Cortex of kidney (tissue), 1 donor: ENCODE measurements at places on chromosomes 3 and 15.

- no peak for DNase-seq
Observed at GRCh38 chr3:42905740-42906069, 237 bp upstream of the ZNF662 start.

DNA sequence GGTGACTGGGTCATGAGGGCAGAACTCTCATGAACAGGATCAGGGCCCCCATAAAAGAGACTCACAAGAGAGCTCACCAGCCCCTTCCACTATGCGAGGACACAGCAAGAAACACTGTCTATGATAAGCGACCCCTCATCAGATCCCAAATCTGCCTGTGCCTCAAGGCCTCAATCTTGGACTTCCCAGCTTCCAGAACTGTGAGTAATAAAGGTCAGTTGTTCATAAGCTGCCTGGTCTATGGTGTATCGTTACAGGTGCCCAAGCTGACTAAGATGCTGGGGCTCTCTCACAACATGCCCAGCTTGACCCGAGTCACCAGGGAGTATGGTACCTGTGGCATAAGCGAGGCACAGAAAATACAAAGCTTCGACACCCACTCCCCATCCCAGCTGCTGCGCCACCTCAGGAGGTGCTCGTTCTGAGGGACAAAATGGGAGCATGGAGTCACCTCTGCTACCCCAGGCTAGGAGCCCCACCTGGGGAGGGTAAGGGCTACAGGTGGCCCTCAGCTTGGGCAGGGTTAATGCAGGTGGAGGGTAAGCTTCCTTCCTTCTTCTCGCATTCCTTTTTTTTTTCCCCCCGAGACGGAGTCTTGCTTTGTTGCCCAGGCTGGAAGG is 234.1 kb downstream of the ADAMTS17 start:
- DNase-seq, result no peak

GRCh38 chr3:144055604-144056003 is 84.0 kb downstream of the DIPK2A start:
- no peak for DNase-seq

GRCh38 chr3:108755686-108756085 is 1.5 kb downstream of the RETNLB start:
- no peak for DNase-seq

- no peak for DNase-seq
Observed at GRCh38 chr15:39269821-39270220, 311.1 kb upstream of the THBS1 start.

GRCh38 chr3:72520690-72521308 is 327.4 kb downstream of the SHQ1 start:
- no peak for DNase-seq

DNA sequence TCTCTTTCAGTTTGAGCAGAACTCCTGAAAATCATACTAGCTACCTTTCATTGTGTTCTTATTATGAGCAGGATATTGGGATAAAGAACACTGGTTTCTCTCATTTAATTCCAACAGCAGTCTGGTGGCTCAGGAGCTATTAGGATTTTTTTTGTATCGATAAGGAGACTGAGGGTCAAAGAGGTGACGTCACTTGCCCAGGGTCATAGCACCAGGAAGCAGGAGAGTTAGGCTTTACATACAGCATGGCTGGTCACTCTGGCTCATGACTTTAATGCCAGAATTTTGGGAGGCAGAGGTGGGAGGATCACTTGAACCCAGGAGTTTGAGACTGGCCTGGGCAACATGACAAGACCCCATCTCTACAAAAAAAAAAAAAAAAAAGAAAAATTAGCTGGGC is 113.6 kb downstream of the ADAMTS9 start:
- no peak for DNase-seq

DNA sequence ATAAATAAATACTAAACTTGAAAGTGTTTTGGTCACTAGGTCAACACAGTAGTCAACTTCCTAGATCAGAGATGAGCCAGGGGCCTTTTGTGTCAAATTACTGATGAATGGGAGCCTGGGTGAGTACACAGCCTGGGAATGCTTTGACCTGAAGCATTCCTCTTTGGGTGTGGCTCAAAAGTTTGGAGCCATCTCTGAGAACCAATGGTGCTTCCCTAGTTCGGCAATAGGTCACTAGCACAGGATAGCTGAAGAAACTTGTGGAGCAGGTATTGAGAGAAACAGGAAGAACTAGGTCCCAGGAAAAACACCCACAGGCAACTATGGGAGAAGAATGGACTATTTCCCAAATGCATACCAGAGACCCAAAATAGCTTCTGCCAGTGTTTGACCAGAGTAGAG is 56.6 kb upstream of the PLXND1 start:
- no peak for DNase-seq
